ENCODE measurements at places on chromosomes 7 and 10.

DNA sequence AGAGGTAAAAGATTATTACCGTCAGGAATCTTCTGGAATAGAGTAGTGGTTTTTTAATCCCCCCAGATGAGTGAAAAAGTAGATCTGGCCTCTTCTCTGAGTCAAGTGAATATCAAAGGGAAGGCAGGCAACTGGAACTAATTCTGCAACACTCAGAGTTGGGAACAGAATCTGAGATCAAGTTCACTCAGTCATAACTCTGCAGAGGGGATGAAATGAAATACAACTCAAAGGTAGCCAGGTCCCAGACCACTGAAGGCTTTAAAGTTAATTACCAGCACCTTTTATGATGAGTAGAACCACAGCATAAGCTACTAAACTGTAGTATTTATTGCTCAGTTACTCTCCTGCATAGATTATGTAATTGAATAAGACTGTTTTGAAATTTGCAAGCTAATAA lies 455.6 kb upstream of the AKR1E2 start:
- DNase-seq: no peak

DNA sequence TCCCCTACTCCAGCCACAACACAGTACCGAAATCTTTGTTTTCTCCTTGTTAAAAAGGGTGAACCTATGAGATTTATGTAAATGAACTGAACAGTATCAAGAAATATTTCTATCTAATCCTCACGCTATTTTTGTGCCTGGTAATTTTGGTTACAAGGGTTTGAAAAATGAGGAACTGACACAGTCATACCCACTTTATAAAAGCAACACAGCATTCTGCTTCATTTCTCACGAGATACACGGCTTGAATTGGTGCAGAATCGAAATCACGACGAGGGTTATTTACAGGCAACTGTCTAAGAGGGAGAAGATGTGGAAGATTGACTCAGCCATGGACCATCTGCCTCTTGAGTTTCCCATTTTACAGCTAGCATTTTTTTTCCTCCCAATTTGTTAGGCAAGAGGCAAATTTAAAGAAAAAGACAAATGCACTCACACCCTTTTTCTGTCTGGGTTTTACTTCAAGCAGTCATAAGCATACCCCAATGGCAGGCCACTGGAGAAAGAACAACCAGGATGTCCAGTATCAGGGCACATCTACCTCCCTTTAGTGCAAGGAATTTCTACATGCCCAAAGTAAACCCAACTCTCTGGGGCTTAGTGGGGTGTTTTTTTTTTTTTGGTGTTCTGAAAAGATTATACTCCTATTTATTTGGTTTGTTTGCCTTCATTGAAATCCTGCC lies 108.1 kb downstream of the ITGB8 start:
- no peak for DNase-seq

GRCh38 chr7:147586110-147586509 lies 1004.5 kb upstream of the C7orf33 start:
- DNase-seq: no peak

DNA sequence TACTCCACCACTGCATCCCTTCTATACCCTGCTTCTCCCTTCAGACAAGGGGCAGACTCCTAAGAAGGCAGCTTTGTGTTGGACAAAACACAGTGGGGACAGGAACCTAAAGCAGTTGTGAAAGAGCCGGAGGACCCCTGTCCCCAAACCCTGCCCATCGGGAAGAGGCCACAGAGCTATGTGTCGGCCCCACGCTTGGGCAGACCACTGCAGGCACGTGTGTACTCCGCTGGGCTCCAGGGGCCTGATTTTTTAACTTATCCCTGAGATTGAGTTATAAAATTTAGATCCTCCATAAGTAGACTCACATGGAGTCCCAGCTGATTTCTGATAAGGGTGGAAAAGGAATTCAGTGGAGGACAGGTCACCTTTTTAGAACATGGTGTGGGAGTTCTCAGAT lies 310.5 kb downstream of the ADARB2 start:
- no peak for DNase-seq

DNA sequence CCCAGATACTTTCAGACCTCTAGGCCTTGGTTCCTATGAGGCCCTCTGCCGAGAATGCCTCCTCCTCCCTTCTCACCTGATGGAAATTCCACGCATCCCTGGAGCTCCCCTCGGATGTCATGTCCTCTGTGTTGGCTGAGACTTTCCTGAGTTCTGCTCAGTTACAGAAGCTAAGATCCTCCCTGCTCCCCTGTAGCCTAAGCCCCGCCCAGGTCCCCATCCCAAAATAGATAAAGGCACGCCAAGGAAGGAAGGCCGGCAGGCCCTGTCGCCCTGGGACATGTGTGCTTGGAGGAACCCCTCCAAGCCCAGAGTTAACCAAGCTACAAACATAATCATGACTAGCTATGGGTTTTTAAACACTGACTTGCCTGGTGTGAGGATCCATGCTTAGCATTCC lies 123.5 kb downstream of the SORBS1 start:
- no peak for DNase-seq

- no peak for DNase-seq
Measured at GRCh38 chr7:4633012-4633411, 49.1 kb upstream of the FOXK1 start.
